ENCODE measurements at places on chromosomes 13 and 19.

GRCh38 chr13:101570410-101570809 lies 117.9 kb downstream of the ITGBL1 start:
- peak; percentile 26 for DNase-seq

GRCh38 chr13:28651810-28652401 lies 7.0 kb upstream of the POMP start:
- no peak for DNase-seq

- no peak for DNase-seq
Measured at GRCh38 chr13:98565726-98566565, 11.0 kb downstream of the STK24 start.

DNA sequence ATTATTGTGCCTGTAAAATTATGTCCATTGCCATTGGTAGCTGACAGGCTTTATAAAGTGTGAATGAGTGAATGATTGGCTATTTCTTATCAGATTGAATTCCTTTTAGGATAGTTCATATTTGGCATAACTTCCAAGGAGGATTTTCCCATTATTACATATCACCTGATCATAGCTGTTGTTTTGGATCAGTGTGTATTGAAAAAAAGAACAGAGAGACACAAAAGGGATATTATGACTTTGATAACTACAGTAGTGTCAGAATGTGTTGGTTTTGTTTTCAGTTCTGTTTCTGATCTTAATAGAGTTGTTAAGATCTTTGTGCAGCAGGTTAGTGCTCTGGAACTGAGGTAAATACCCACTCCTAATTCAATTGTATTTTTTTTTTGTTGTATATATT lies 103.8 kb downstream of the LRCH1 start:
- DNase-seq = no peak

DNA sequence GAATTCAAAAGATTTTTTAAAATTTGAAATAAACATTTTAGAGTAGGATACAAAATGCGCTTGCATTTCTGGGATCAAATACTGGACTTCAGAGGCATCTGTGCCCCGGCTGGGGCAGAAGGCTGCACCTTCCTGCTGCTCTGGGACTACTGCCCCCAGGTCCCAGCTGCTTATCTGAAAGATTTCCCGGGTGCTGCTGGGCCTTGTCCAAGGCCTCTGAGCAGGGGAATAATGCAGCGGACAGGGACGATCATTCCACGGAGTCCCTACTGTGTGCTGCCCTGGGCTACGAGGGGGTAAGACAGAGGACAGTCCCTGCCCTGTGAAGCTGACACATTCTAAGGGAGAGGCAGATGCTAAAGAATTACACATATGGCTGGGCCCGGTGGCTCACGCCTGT lies 33.1 kb upstream of the NCCRP1 start:
- DNase-seq = no peak

- DNase-seq = no peak
Measured at GRCh38 chr19:36115453-36116343, at the start of gene TBCB. TBCB (plus strand) TSS chr19:36115468; CDS start chr19:36115561, 93 bp downstream.

- no peak for DNase-seq
Measured at GRCh38 chr13:102487330-102487729, 85.5 kb upstream of the FGF14 start.

DNA sequence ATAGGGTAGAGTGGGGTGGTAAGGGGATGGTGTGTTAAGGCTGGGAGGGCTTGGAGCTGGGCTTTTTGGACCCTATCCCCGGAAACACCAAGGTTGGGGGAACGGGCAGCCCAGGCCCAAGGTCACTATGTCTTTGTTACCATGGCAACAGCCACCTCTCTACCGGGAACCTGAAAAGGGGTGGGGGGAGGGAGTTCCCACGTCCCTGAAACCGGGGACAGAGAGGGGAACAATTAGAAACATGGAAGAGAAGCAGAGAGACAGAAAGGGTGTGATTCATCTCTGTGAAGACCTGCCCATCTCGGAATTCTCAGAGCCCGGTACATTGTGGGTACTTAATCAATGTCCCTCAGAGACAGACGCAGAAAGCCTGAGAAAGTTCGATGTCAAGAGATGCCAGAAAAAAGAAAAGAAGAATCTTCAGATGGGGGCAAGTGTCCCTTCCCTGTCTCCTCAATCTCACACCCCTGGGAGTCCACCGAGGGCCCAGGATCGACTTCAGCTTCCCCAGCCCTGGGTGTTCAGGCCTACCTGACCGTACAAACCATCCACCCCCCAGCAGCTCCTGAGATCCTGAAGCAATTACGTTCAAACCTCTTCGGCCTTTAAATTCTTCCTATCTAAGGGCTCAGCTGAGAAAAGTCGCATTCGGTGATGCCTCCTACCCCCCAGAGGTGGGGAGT lies 6.8 kb upstream of the LRFN1 start:
- no peak for DNase-seq

DNA sequence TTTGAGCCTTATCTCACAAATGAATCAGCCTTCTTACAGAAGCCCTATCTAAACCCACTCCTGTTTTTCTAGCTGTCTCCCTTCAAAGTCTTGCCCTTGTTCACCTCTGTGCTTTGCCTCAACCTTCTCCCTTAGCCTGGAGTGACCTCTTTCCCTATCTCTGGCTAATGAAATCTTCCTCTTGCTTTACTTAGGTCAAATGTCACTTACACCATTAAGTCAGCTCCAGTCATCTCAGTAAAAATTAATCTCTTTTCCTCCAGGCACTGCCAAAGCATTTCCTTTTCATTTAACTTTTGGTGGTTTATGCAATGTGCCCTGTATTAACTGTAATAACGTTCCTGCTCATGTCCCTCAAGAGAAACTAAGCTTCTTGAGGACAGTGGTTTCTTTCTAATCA lies 596.5 kb upstream of the MIR17HG start:
- no peak for DNase-seq

DNA sequence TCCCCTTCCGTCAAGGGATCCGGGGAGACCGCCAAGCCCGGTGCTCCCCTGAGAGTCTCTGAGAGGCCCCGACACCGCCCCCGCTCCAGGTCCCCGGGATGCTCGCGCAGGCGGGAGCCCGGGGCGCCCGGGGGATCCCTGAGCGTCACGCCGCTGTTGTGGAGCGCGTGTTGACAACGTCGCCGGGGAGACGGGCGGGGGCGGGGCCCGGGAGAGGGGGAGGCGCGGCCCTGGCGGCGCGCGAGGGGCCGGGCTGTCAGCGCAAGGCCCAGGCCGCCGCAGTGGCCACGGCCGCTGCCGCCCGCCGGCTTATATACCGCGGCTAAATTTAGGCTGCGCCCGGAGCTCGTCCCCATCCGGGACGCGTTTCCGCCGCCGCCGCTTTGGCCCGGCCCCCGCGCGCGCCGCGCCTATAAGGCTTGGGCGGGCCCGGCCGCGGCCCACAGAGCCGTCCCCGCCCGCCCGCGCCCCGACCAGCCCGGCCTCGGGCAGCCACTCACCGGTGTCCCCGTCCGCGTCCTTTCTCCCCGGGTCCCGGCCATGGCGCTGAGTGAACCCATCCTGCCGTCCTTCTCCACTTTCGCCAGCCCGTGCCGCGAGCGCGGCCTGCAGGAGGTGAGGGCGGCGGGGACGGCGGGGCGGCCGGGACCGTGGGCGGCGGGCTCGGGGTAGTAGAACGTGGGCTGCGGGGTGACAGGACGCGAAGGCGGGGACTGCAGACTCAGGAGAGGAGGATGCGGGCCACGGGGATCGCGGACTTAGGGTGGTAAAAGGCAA lies at the start of gene KLF2:
Gene KLF2, plus strand, starts transcription at position 443 of the 777 bp plus-strand sequence. Its CDS starts 98 bp downstream, at position 541.
- DNase-seq = no peak

- peak; percentile 17 for DNase-seq
Measured at GRCh38 chr13:48155848-48156247, 60.9 kb upstream of the MED4 start.

- no peak for DNase-seq
Measured at GRCh38 chr13:57673197-57673596, 41.7 kb downstream of the PCDH17 start.

- no peak for DNase-seq
Measured at GRCh38 chr13:114325729-114326128, 11.4 kb downstream of the CHAMP1 start.

DNA sequence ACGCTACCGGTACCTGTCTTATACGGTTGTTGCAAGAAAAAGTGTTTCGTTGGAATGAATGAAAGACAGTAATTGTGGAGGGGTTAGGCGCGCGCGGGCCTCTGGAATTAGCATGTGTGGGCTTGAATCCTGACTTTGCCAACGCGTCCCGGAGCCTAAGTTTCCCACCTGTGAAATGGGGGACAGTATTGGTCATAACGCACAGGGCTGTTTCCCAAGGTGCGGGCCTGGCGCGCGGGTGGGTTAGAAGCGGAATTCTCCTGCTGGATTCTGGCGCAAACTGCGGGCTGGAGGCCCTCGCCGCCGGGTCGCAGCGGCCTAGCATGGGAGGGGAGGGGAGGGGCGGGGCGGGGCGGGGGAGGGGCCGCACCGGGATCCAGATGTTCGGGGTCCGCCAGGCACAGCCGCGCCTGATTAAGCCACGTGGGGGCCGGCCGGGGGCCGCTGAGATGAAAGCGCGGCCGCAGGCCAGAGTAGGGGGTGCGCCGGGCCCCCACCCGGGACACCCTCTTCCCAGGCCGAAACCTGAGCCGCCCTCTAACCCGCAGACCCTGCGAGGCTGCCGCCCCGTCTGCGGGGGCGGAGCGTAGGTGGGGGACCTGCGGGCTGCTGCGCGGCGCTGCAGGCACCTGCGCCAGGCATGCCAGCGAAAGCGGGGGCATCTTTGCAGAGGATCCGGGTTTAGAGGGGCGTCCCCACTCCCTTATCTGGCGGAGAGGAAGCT lies 1.2 kb upstream of the TMEM59L start:
- DNase-seq = no peak

GRCh38 chr19:46626446-46626845 lies 1.6 kb upstream of the PTGIR start:
- no peak for DNase-seq

DNA sequence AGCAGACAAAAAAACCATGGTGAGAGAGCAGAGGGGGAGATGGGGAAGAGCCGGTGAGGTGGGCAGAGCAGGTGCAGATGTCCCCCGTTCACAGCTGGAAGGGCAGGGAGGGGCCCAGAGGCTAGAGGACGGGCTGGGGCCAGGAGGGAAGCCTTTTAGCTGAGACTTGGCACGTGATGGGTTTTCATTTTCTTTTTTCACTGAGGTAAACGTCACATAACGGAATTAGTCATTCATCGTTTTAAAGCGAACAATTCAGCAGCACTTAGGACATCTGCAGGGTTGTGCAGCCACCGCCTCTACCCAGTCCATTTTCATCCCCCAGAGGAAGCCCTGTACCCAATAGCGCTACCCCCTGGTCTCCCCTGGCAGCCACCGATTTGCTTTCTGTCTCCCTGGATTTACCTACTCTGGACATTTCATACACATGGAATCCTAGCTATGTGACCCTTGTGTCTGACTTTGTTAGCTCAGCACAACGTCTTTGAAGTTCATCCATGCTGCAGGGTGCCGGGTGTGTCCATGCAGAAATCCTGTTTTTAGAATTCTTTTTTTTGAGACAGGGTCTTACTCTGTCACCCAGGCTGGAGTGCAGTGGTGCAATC lies 16.0 kb upstream of the EMC10 start:
- DNase-seq = no peak

- DNase-seq = no peak
Measured at GRCh38 chr19:34104557-34104956, 67.7 kb upstream of the LSM14A start.

DNA sequence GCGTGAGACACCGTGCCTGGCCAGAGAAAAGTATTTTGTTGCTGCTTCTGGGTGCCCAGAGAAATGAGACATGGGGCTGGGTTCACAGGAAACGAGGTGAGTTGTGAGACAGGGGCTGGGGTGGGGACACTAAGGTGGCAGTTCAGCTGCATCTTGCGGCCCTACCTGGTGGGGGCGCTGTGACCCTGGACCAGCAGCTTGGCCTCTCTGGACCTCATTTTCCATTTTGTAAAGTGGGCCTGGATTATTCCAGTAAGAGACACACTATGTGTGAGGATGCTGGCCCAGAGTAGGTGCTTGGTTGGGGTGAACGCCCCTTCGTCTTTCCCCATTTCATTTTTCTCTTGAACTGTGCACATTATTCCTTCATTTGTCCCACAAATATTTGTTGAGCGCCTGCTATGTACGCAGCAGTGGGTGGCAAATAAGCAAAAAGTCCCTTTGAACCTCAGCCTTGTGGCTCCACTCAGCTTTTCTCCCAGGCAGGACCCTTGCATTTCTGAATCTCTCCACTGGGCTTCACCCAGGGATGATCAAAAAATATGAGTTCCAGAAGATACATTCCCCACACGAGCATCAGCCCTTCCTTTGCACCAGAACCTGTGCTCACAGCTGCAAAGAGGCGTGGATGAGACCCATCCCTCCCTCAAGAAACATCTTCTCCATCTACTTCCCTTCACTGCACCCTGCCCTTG lies 26.6 kb upstream of the OR10H1 start:
- no peak for DNase-seq

DNA sequence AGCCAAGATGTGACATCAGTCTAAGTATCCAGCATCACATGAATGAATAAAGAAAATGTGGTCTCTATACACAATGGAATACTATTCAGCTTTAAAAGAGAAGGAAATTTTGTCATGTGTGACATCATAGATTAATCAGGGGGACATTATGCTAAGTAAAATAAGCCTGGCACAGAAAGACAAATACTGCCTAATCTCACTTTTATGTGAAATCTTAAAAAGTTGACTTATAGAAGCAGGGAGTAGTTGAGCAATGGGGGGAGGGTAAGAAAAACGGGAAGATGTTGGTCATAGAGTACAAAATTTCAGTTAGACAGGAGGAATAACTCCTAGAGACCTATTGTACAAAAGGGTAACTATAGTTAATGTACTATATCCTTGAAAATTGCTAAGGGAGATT lies 10.4 kb upstream of the LCP1 start:
- no peak for DNase-seq

DNA sequence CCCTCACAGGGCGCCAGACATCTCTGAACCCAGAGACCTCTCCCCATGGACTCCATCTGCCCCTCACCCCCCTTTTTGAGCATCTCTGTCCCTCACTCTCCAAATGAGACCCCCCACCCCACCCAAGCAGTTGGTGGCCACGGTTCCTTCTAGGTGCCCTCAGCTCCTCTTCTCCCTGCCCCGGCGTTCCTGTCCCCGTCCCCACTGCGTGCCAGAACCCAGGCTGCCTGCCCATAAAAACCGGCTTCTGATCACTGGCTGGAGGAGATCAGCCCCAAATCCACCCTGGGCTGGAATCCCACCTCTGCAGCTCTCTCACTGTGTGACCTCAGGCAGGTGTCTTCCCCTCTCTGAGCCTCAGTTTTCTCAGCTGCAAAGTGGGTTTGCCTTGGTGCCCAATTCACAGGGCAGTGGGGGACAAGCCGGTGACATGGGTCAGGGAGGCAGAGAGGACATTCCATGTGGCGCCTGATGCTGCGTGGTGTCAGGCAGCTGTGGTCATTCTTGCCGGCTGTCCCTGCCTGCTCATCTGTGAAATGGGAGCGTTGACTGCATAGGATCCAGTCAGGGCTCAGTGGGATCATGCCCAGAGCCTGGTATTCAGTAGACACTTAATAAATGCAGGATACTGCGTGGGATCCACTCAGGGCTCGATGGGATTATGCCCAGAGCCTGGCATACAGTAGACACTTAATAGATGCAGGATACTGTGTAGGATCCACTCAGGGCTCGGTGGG lies 25.5 kb downstream of the SMIM24 start:
- no peak for DNase-seq

DNA sequence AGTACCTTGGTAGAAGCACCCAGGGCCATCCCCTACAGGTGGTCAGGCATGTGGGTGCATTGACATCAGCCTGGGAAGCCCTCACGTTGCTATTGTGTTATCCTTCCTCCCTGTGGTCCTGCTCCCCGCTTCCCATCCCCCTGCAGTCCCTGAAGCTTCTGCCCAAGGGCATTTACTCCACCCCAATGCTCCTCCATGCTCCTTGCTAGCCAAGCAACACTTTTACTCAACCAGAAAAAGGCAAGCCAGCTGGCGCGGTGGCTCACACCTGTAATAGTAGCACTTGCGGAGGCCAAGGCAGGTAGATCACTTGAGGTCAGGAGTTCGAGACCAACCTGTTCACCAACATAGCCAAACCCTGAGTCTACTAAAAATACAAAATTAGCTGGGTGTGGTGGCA lies 54.8 kb upstream of the LATS2 start:
- DNase-seq = no peak

All from non-pigmented ciliary epithelial cell (primary cell).